Activated CD4-positive, alpha-beta T cell treated with anti-CD3 and anti-CD28 coated beads, Interleukin-2, amount 10 ng/mL, durations not matched to agents 24 days and 14 days (primary cell): ENCODE measurements at places on chromosomes 1 and 21. TPM values are rescaled to one million over a fixed set of nuclear protein-coding genes. Genes with fewer than 3 reads are reported as not detected.
A peak's percentile ranks its signal among the peaks of the same experiment; 100 is the strongest.

- no peak for DNase-seq
Measured at GRCh38 chr1:208068407-208068806, 157.5 kb upstream of the CD34 start.

GRCh38 chr1:46699666-46700065, 19.2 kb downstream of the EFCAB14 start:
- DNase-seq, result no peak

DNA sequence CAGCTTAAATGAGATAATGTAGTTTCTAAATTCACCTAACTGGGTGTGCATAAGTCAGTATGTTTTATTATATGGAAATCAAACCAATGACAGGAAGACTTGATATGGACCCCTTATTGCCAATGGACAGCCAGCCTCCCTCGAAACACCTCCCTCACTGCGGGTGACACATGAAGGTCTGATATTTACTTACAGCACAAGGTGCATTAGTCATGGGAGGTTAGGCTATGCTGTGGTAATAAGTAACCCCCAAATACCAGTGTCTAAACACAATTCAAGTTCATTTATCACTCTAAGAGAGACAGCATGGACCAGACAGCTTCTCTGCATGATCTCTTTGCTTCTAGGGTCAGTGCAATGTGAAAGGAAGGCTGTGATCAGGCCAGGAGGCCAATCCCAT, 126.0 kb upstream of the KCNJ6 start:
- DNase-seq, result no peak

DNA sequence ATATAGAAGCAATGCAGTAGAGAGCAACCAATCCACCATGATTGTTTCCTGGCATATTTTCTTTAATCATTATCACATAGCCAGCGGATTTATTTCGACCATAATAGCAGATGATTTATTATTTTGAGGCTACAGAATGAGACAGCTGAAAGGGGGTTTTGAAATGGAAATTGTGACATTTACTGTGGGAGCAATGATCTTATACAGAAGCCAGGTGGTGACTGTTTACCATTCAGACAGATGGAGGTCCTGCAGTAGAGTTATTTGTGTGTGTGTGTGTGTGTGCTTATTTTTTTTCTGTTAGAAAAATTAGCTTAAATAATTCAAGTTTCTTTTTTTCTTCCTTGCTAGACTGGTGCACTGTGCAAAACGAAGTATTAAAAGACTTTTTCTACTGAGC, 1784.5 kb downstream of the MRPL39 start:
- DNase-seq, result no peak

- no peak for DNase-seq
Measured at GRCh38 chr1:33637846-33638440, 165.5 kb downstream of the ZSCAN20 start.

DNA sequence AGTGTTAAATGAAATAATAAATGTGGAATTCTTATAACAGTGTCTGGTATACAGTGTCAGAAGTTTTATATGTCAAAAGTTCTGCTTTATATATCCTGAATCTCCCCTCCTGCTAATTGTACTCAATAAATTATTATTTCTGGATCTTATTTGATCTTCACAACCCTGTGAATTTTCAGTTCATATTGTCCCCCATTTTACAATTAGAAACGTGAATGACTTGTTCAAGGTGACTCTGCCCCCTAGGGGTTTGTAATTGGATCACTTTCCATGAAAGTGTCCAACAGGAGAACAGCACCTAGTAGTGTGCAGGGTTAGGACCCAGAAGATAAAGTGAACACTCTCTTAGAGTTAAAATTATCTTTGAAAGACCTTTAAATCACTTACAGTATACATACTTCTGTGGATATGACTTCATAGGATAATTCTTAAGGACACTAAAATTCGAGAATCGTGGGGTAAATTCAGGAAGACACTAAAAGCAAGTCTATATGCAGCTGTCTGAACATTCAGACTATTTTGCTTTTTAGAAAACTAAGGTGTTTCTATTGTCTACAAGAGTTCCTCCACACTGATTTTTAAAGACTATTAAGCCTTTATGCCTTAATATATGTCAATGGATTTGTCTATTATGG, 4.5 kb upstream of the DDR2 start:
- DNase-seq, result peak; percentile 57

DNA sequence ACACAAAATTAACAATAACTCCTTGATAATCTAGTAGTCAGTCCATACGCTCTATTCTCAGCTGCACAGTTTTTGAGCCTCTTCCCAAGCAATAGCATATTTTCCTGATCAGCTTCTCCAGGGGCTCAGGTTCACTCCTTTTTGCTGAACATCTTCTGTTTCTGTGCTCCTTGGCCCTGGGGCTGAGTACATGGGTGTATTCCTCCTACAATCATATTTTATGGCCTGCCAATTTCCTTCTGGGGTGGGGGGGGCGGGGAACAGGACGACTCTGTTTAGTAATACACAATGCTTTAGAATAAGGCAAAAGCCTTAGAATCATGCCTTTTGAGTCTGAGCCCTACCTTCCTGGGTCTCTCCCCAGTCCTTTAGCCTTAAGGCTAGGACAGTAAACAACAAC, 8.5 kb downstream of the CLDN19 start:
- DNase-seq, result no peak

- no peak for DNase-seq
Measured at GRCh38 chr1:45335855-45336324, 4.1 kb upstream of the TOE1 start.

DNA sequence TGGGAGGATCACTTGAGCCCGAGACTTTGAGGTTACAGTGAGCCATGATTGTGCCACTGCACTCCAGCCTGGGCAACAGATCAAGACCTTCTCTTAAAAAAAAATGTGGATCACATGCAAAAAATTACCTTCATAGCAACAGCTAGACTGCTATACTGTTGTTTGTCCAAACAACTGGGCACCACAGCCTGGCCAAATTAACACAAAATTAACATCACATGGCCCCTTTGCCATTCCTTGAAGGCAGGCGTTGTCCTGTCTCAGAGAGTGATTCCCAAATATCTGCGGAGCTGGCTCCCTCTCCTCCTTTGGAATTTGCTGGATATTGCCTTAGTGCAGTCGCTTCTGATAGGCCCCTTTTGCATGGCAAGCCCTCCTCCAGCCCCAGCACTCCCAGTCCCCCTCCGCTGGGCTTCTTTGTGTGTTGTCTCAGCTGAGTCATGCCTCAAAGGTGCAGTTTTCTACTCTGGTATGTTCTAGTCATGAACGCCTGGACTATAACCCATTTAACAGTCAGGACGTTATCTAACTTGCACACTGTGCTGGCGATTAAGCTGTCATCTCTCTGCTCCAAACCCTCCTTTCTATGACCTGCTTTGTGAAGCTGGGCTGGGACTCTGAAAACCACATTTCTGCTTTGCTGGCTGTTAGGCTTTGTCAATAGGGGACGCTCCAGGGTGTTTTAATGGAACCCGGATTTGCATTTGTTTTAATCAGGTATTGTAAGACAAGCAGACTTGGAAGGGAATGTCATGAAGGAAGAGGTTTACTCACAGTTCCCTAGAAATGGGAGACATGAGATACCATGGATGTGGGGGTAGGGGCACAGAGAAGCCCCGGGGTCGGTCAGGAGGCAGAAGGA, 20.1 kb upstream of the HPCAL4 start:
- DNase-seq, result no peak

Gene SH2D2A
- 277 and 282 TPM in 2 replicates for total RNA-seq

Gene FCRL1
- total RNA-seq, result not detected in 2 replicates

Gene GIPC2
- total RNA-seq, result 0.05 TPM in 1 of 2 replicates, not detected in the other

Gene FMO2
- not detected in 2 replicates for total RNA-seq

Gene CCDC17
- total RNA-seq, result 1.6 and 2.8 TPM in 2 replicates

Gene LRRC8C
- 73.1 and 74.0 TPM in 2 replicates for total RNA-seq
